ENCODE measurements at places on chromosomes 6 and 20. TPM values are rescaled to one million over a fixed set of nuclear protein-coding genes. Genes with fewer than 3 reads are reported as not detected.
A peak's percentile ranks its signal among the peaks of the same experiment; 100 is the strongest.

GRCh38 chr6:2196079-2196679 lies 49.2 kb downstream of the GMDS start:
- no peak for DNase-seq

- no peak for DNase-seq
These were observed 78.6 kb upstream of the QKI start for GRCh38 chr6:163335671-163336545.

- no peak for DNase-seq
These were observed 100.5 kb upstream of the DTNBP1 start for GRCh38 chr6:15763364-15763763.

GRCh38 chr6:13813621-13814175 lies 659 bp downstream of the MCUR1 start:
- peak; percentile 81 for DNase-seq

GRCh38 chr6:19524366-19525186 lies 312.6 kb upstream of the ID4 start:
- no peak for DNase-seq

Gene CCM2L
- total RNA-seq = 1.7 TPM

GRCh38 chr6:119348748-119349360 lies 707 bp downstream of the MAN1A1 start:
- DNase-seq = no peak

Gene SLC52A3
- total RNA-seq = 22.1 TPM

Gene PRPH2
- 0.67 TPM for total RNA-seq

GRCh38 chr6:129645830-129646579 lies 64.0 kb downstream of the ARHGAP18 start:
- DNase-seq = no peak

Gene C4B
- 3.8 TPM for total RNA-seq

DNA sequence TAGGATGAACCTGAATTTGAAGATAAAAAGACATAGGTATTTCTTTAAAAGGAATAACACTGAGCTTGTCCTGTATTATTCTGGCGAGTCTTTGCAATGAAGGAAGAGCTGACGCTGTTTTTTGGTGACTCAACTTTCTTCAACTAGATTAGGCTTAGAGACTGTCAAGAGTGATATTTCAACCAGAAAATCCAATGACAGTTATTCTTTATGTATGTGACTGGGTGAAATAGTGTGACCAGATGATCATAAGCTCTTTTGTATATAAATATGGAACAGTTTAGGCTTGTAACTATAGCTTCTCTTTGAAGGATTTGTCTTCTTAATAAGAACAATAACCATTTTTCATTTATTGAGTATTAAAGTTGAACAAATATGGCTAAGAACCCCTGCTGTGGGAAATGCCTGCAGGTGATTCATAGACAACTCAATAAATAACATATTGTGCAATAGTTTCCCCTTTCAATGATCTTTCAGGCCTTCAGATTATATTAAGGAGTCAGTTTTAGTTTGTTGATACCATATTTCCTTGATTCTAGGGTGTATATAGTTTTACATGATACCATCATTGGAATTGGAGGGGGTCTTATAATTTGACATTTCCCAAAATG lies 265.6 kb upstream of the JAG1 start:
- no peak for DNase-seq

DNA sequence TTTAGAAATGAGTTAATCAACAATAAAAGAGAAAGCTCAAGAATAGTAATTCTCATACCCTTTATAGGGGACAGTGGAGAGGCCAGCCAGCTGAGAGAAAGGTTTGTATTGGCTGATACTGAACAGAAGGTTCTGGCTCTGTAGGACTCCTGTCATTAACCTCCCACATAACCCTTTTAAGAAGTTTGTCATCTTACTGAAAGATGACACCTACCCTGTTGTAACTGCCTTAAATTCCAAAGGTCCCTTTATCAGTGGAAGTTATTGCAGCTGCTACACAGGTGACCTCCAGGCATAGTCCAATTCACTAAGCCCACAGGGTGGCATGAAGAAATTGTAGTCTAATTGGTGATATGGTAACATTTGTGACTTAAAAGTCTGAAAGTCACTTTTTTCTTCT lies 790.1 kb downstream of the TENT5A start:
- DNase-seq = no peak

GRCh38 chr20:14422892-14423291 lies 85.5 kb upstream of the FLRT3 start:
- no peak for DNase-seq

Gene FAM209B
- total RNA-seq = not detected

- DNase-seq = no peak
These were observed 24.5 kb downstream of the SIRPB1 start for GRCh38 chr20:1595333-1595732.

Gene CNR1
- total RNA-seq = 1.1 TPM

Gene TMEM74B
- total RNA-seq = 3.4 TPM

GRCh38 chr6:43076464-43077332 lies 584 bp downstream of the PTK7 start:
- no peak for DNase-seq

DNA sequence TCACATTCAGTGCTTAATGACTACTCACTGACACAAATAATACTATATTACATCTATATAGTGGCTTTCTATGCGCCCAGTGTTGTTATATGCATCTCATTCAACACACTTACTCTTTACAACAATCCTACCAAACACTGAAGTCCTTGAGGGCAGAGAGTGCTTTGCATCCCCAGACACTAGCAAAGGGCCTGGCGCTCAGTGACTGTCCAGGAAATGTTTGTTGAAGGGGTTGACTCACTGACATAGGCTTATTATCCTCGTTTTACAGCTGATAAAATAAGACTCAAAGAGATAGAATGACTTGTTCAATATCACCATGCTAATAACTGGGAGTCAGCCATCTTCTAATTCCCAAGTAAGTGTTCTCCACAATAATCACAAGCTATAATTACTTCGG lies 163.3 kb downstream of the ARHGAP18 start:
- DNase-seq = no peak

- no peak for DNase-seq
These were observed 34.2 kb upstream of the SRPK1 start for GRCh38 chr6:35955071-35955470.

DNA sequence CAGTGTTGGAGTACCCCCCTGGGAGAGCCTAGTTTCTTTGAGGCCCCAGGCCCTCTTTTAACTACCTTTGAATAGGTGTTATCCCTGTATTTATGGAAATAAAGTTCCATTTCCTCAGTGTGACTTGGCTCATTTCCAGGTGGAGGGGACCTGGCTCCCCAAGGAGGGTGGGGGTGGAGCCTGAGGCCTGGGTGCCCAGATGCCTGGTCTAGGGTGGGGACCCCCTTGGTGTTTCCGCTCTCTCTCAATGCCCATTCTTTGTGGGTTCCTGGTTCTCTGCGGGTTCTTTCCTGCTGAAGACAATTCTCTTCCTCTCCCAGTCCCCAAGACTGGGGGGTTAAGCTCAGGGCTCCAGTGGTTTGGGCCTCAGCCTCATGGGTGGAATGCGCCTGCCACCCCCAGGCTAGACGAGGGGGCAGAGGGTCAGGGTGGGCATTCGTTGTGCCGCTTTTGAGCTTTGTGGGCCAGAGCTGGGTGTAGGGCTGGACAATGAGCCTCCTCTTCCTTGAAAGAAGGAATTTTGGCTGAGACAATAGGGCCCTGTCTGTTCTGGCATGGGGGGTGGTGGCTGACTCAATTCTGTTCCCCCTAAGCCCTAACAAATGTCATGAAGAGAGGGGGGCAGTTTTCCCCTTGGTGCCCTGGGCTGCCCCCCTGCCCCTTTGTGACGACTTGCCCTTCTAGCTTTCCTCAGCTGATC lies 686 bp upstream of the EGFL8 start:
- no peak for DNase-seq

DNA sequence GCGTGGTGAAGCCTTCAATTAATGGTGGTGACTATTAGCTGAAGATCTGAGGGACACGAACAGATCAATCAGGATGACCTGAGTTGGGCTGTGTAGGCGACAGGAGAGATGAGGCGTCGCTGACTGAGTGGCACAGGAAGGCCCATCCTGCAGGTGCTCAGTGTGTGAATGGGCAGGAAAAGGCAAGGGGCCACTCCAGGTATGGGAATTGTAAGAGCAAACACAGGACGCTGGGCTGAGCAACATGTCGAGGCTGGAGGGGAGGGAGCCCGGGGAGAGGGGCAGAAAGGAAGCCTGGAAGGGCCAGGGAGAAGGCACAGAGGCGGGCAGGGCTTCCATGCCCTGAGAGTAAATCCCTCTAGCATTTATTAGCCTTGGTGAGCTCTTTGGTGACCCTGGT lies 151.0 kb downstream of the VEGFA start:
- no peak for DNase-seq

Gene MAP7
- 82.7 TPM for total RNA-seq

Gene SOX18
- 8.9 TPM for total RNA-seq

- peak; percentile 75 for DNase-seq
These were observed at the start of gene TAPBP for GRCh38 chr6:33313709-33314514. TAPBP (minus strand) TSS chr6:33314078; CDS start chr6:33314041, 37 bp downstream.

- no peak for DNase-seq
These were observed 83.8 kb downstream of the SLC22A23 start for GRCh38 chr6:3372912-3373554.

DNA sequence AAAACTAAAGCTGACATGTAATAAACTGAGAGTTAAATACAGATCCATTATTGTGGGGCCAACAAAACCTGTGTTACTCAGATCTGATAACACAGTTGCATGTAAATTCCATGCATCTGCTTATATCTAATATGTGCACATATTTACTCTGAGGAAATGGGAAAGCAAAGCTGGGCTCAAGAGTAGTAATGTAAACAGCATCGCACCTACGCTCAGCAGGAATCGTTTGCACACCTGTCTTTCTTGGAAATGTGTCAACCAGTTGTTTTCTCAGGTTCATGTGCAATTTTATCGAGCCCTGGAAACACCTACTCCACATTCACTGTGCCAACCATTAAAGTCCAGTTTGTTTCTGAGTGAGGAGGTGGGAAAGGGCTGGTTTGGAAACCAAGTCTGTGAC lies 80.3 kb upstream of the CNKSR3 start:
- DNase-seq = no peak

DNA sequence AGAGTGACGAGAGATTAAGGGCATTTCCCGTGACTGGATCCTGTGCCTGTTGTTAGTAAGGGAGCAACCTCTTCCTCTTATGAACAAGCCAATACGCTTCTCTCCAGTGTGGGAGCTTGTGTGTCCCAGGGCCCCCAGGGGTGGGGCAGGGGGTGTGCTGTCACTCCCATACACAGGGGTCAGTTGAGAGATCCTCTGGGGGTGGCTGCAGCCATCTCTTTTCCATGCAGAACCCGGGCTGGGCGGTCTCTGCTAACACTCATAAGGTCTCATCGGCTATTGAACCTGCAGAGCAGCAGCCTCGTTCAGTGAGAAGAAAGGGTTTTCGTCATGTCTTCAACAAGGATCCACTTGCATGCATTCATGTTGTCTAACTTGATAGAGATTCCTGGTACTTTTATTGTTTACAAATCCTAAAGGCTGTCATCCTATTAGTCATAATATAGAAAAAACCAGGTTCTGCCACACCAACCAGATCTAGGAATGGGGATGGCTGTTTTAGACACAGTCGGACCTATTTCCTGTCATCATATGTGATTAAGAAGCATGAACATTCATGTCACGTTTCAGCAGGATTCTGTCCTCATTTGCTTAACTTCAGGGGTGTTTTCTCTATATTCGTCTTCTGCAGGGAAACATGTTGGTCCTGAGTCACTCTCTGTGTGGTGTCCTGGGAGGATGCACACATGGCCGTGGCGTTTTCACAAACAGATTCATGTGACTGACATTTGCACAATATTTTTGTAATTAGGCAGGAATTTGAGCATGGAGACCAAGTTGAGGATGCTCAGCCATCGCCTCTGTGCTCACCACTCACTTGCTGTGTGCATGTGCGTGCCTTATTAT lies 13.3 kb upstream of the THBS2 start:
- no peak for DNase-seq

GRCh38 chr20:59954718-59955117 lies 3.5 kb upstream of the CDH26 start:
- DNase-seq = no peak

- DNase-seq = no peak
These were observed 464.8 kb downstream of the CBLN4 start for GRCh38 chr20:55540486-55540885.

Gene GPLD1
- total RNA-seq = 0.98 TPM

- no peak for DNase-seq
These were observed 71.5 kb downstream of the JAG1 start for GRCh38 chr20:10602221-10602871.

- no peak for DNase-seq
These were observed 93.1 kb downstream of the NCR2 start for GRCh38 chr6:41428336-41428995.

- peak; percentile 57 for DNase-seq
These were observed 3.1 kb downstream of the NNAT start for GRCh38 chr20:37523911-37524700.
